ENCODE measurements at places on chromosomes 2 and 18.
A peak's percentile ranks its signal among the peaks of the same experiment; 100 is the strongest.

GRCh38 chr18:76972241-76972640 lies 149.9 kb downstream of the ZNF236 start:
- no peak for DNase-seq

DNA sequence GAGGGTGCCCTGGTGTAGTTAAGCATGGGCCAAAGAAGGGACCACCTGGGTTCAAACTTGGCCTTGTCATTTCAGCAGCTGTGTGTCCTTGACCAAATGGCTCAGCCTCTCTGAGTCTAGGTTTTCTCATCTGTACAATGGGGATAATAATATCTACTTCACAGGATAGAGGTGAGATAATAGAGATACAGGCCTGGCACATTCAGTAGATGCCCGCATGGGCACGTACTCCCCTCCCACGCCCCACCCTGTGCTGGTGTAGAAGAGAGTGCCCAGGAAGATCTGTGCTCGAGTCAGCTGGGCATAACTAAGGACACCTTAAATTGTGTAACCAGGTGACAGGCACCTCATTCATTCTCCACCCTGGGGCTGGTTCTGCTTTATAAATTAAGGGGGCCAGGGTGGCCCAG lies 8.4 kb upstream of the TMEM185B start:
- no peak for DNase-seq

DNA sequence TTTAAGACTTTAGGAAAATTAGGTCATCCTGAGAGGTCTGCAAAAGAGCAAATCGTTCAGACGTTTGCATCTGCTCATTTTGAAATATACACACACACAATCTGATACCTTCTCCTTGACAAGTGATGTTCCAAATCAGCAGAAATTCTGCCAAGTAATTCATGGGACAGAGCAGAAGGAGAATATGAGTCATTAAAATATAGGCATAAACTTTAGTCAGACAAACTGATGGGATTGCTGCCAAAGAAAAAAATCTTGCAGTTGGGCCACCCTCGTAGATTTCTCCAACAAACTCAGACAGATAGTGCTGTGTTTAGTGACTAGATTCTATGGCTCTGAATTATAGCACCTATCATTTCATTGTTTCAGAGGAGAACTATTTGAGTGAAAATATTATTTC lies 336.3 kb downstream of the NYAP2 start:
- no peak for DNase-seq

GRCh38 chr2:31711737-31712136 lies 131.0 kb upstream of the SRD5A2 start:
- DNase-seq: no peak

DNA sequence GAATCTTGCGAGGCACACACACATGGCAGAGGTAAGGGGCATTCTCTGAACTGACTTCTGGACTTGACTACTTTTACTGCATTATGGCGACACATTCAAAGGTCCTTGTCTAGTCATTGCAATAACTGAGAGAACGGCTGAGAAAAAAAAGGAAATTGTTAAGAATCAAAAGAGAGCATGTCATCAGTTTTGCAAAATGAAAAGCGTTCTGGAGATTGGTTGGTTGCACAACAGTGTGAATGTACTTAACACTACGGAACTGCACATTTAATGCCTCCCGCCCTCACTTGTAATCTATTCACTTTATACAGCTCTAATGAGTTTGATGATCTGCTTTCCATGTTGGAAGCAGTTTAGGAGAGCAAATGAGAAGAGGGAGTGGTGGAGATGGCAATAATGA lies 68.5 kb upstream of the NFU1 start:
- no peak for DNase-seq

GRCh38 chr2:171688129-171688465 lies 828 bp downstream of the DYNC1I2 start:
- DNase-seq: peak; percentile 27

- DNase-seq: no peak
These were observed 1415.8 kb upstream of the CELF4 start for GRCh38 chr18:38981389-38981788.

GRCh38 chr2:133884739-133885381 lies 316.6 kb upstream of the NCKAP5 start:
- no peak for DNase-seq

DNA sequence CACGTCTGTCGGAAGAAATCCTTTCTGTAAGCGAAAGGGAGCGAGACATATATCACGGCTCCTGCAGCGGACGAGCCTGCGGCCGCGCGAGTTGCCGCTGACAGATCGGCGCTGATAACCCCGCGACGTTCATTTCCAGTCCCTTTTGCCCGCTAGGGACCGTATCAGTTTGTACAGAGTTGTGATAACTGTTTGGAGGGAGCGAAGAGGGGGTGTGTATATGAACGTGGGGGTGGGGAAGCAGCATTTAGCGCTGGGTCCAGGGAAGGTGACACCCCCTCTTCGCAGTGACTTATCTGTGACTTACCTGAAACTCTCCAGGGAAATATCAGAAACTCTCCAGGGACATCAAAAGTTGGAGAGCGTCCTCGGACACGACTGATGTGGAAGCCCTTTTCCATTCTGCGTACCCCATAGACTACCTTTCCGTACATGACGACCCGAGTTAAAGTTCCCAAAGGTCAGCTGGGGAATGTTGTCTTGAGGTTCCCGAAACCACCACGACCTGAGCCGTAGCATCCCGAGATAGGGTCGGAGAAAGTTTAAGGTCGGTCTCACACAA lies 948 bp upstream of the GATA6 start:
- DNase-seq: no peak

Measured in DMS79 treated with DMSO at 0.1 percent for 48 hours (cell line).